ENCODE measurements at places on chromosomes 13 and 19.

GRCh38 chr19:1122972-1123363, 19.2 kb downstream of the GPX4 start:
- peak; percentile 71 for DNase-seq

GRCh38 chr19:54179921-54180461, 7.0 kb upstream of the TMC4 start:
- no peak for DNase-seq

DNA sequence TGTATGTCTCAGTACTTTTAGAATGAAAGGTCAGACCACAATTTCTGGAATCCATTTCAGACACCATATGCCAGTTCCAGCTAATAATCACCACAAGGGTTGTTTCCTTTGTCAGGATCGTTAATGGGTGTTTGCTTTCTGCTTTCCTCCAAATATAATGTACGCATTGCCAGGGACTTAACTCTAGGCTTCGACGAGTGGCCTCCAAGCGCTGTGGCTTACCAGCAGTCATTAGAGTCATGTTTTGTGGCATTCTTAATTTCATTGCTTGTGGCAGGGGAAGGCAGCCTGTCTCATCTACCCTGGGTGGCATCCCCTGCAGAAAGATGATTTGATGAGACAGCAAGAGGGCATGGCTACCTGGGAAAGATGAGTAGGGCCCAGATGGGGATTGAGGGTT, 22.5 kb downstream of the SAFB start:
- no peak for DNase-seq

DNA sequence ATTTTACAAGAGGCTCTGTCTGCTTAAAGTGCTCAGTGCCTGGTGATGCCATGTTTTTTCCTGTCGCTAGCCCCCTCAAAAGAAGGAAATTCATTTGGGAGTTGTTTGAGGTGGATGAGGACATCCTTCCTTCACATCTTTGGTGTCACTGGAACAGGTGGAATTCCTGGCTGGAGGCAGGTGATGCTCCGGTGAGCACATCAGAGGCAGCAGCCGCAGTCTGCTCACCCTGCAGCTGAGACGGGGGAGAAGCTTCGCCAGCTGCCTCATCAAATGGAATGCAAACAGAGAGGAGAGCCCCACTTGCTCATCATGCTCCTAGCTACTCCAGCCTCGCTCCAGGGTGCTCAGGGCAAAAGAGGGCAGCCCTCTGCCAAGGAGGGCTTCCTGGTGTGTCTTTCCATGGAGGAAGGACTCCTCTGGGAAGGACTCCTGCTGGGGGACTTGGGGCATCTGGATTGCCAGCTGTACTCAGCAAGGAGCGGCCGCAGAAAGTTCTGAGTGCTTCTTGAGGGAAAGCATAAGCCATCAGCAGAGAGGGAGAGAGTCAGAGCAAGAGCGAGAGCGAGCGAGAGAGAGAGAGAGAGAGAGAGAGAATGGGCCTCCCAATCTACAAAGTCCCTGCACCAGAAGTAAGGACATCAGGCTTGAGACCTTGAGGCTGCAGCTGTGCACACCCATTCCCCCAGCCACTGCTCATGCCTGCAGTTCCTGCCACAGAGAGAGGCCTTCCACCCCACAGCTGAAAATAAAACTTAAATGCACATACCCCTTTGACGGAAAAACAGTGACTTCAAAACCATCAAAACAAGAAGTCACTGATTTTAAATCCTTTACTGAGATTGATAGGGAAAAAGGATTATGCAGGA, 74.3 kb upstream of the UBL3 start:
- no peak for DNase-seq

- no peak for DNase-seq
Measured at GRCh38 chr13:92681239-92681638, 545.4 kb upstream of the GPC6 start.

All from HuH-7 (cell line).